ENCODE measurements at places on chromosomes 4 and X.

DNA sequence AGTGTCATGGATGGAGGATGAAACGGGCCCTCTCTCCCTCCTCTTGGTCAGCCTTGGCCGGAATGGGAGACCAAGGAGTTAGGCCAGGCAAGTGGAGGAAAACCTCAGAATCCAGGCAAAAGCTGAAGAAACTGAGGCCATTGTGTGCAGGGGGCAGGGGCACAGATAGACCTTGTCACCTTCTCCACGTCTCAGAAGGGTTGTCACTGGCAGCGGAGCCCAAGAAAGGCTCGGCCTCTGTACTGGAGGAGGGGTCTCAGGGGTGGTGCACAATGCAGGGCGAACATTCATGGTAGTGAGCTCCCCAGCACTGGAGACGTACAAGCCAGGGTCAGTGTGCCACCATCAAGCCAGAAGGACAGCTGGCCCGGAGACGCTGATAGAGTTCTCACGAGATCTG lies 139.5 kb downstream of the CPZ start:
- DNase-seq = peak; percentile 26

DNA sequence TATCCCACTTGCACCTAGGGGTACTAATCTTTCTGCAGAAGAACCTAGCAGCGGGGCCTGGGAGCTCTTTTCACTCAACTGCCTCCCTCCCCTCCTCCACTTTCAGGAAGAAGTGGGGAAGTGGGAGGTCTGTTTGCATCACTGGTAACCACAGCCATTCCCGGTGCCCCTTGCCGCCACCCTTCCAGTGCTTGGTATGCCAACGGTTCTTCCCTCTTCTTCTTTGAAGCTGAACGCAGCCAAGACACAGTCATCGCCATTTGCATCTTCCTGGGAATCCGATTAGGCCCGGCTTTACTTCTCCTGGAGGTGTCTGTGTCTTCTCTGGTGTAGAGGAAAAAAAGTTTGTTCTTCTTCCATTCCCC lies 47.2 kb upstream of the RBPJ start:
- DNase-seq = no peak

DNA sequence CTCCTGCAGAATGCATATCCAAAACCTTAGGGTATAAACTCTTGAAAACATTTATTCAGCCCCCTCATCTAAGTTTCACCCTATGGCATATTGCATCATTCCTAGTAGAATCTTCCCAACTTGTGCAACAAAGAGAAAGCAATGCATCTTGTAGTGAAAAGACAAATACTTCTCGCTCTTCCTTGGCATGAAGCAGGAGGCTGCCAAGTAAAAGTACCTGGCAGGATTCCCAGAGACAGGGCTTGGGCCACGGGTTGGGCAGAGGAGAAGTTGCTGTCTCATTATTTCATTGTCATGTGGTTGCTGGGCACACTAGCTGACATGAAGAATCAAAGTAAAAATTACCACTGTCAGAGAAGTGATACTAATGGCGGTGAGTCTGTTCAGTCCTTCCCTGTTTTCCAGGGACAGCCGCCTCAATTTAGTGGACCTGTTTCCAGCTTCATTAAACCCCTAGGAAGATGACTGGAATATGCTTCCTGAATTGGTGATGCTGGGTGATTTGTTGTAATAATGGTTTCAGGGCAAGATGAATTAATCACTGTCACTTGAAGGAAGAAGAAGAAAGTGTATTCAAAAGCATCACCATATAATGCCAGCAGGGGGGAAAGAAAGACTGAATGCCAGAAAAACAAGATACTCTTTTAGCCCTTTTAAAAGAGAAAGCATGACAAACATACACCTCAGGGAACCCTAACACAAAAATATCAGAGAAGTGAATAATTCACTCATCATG lies 380.5 kb upstream of the IGFBP7 start:
- DNase-seq = no peak

- no peak for DNase-seq
These were observed 32.0 kb upstream of the SMIM10L2A start for GRCh38 chrX:135389717-135390116.

GRCh38 chrX:49812177-49812576 lies 16.9 kb upstream of the PAGE4 start:
- no peak for DNase-seq

- DNase-seq = no peak
These were observed 16.6 kb downstream of the GEMIN8 start for GRCh38 chrX:14013054-14013453.

- no peak for DNase-seq
These were observed 231.0 kb downstream of the LDB2 start for GRCh38 chr4:16667464-16667863.

DNA sequence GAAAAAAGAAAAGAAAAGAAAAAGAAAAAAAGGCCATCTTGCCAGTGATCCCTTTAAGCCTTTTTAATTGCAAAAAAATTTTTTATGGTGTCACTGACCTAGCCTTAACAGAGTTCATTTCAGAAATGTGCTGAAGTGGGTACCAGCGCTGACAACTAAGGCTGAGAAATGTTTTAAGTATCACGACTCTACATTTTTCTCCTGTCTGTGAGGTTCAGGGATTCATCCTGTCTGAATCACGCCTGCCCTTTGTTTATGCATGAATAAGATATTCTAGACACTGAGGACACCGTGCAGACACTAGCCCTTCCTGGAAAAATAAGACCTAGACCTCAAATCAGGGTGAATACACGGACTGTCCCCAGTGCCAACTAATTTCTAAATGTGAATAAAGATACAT lies 154.4 kb upstream of the NOCT start:
- DNase-seq = no peak

- DNase-seq = peak; percentile 93
These were observed 126.5 kb downstream of the KIT start for GRCh38 chr4:54784161-54784671.

DNA sequence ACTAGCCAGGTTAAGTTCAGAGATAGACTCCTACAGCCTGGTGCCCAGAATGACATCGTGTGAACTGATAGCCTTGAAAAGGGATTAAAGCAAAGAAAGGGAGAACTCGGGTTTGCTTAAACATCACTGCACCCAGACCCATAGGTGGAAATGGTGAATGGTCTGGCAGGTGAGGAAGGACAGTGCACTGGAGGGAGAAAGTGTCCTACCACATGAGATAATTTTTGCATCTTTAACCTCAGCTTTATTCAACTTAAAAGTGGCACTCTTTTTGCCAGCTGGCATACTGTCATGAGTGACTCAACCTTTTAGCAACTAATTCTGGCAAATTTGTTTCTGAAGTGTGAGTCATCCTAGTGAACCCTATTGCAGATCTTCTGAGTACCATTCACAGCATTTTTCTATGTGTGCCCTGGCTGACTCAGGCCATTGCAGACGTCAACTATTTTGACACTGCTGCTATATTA lies 53.0 kb upstream of the DAPP1 start:
- no peak for DNase-seq

GRCh38 chr4:113043591-113043990 lies 5.9 kb upstream of the ANK2 start:
- DNase-seq = no peak

- DNase-seq = no peak
These were observed 2.7 kb downstream of the NALF2 start for GRCh38 chrX:69506617-69507499.

DNA sequence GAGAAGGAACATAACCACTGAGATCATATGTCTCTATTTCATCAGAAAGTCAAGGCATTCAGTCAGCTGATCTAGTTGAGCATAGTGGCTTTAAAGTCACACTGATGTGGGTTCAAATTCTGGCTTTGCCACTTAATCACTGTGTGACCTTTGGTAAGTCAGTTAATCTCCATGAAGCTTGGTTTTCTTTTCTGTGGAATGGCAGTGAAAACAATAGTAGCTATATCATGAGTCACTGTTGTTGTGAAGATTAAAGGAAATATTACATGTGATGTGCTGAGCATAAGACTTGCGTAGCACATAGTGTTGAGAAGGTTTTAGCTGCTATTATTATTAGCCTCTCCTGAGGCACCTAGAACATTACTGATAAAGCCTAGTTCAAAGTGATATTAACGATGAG lies 242.2 kb downstream of the FMR1NB start:
- no peak for DNase-seq

DNA sequence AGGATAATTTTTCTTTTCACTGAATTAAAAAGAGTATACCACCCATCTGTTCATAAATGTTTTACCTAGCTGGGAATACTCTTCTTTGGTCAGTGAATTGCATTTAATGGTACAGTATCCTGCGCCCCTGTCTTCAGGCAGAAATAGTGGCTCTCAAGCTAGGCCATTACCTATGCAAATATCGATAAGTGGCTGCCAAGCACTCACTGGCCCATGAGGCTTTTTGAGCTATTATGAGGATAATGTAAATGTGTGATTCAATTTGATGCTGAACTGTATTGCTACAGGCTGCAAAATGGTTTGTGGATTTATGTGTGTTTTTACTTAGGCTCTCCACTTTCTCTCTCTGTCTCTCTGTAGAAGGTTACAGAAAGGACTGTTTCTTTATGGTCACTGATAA lies 30.1 kb upstream of the MTMR1 start:
- no peak for DNase-seq

DNA sequence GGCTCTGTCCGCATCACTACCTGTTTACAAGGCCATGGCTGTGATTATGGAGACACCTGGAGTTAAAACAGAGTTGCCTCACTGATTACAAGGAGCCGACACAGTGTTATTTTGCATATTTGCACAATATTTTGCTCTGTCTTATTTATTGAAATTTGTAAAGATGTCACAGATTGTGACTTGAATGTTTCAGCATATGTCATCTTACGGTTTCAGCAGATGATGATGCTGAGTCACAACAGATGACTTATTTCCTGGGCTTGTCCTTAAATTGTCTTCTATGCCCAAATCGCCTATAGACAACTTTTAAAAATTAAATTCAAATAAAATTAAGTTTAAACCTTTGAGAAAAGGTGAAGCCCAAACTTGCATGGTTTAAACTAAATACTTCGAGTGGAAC lies 87.1 kb upstream of the INPP4B start:
- no peak for DNase-seq

GRCh38 chr4:31983677-31984076 lies 1263.5 kb downstream of the PCDH7 start:
- no peak for DNase-seq

GRCh38 chr4:2280531-2281300 lies 18.8 kb upstream of the MXD4 start:
- no peak for DNase-seq

GRCh38 chr4:2788532-2789103 lies 4.3 kb upstream of the SH3BP2 start:
- peak; percentile 76 for DNase-seq

GRCh38 chr4:142341268-142341667 lies 504.8 kb downstream of the INPP4B start:
- DNase-seq = no peak

DNA sequence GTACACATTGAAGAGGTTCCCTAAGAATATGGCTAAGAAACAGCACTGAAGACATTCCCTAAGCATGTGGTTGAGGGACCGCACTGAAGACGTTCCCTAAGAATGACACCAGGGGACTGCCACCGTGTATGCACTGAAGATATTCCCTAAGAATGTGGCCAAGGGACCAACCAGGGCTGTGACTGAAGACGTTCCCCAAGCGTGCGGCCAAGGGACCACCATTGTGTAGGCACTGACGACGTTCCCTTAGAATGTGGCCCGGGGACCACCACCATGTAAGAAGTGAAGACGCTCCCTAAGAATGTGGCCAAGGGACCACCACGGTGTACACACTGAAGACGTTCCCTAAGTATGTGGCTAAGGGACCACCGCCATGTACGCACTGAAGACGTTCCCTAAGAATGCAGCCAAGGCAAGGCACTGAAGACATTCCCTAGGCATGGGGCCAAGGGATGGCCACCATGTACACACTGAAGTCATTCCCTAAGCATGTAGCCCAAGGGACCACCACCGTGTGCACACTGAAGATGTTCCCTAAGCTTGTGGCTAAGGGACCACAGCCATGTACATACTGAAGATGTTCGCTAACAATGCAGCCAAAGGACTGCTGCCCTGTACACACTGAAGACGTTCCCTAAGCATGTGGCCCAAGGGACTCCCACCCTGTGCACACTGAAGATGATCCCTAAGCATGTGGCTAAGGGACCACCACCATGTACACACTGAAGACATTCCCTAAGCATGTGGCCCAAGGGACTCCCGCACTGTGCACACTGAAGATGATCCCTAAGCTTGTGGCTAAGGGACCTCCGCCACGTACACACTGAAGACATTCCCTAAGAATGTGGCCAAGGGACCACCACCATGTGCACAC lies 22.0 kb downstream of the DHRSX start:
- DNase-seq = peak; percentile 38

GRCh38 chrX:18543738-18544137 lies 118.3 kb downstream of the CDKL5 start:
- no peak for DNase-seq

- DNase-seq = no peak
These were observed at the start of gene MEPE for GRCh38 chr4:87832669-87833068. Gene MEPE (plus strand): TSS chr4:87832969. CDS start chr4:87834715, 1,746 bp downstream.

- DNase-seq = no peak
These were observed 44.3 kb upstream of the CLCN4 start for GRCh38 chrX:10112510-10112909.

GRCh38 chr4:37381040-37381668 lies 136.6 kb downstream of the NWD2 start:
- DNase-seq = no peak

DNA sequence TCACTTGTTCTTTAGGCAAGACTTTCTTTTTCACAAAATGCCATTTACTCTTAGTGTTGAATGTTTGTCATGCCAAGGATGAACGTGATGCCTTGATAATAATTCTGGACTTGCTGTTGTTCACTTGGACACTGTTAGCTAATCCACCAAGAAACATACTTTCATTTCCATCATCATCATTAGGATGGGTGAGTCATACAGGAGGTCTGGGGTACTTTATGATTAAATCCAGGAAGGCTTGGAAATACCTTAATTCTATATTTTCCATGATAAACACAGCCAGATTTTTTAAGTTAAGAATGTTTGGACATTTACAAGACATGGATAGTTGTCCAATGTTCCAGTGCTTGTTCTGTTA lies 260.7 kb upstream of the GIMD1 start:
- DNase-seq = no peak

- no peak for DNase-seq
These were observed 87.7 kb downstream of the SHROOM2 start for GRCh38 chrX:9873952-9874351.

- DNase-seq = no peak
These were observed 1210.6 kb upstream of the PABPC4L start for GRCh38 chr4:135412213-135412612.

GRCh38 chr4:98673978-98674377 lies 15.6 kb upstream of the TSPAN5 start:
- DNase-seq = no peak

GRCh38 chrX:100911731-100912130 lies 17.0 kb downstream of the XKRX start:
- no peak for DNase-seq

GRCh38 chrX:136061286-136061685 lies 76.1 kb downstream of the SLC9A6 start:
- DNase-seq = no peak

DNA sequence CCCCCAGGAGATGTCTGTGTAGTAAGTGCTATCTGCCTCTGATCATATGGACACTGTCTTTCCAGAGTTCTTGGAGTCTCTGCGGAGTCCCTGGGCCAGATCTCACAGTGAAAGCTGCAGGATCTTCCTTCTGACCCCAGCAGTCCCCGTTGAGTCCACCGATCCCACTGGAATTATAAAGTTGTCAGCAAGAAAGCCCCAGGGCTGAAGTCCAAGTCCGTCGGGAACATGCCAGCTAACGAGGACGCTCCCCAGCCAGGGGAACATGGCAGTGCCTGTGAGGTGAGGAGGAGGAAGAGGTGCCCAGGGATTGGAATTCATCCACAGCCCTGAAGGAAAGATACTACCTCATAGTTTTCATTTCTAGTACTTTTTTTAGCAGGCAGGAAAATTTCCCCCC lies 9.3 kb downstream of the ZNF81 start:
- no peak for DNase-seq

Data from posterior vena cava (tissue), 2 donors.